ENCODE measurements at places on chromosomes 2 and 18.
A peak's percentile ranks its signal among the peaks of the same experiment; 100 is the strongest.

DNA sequence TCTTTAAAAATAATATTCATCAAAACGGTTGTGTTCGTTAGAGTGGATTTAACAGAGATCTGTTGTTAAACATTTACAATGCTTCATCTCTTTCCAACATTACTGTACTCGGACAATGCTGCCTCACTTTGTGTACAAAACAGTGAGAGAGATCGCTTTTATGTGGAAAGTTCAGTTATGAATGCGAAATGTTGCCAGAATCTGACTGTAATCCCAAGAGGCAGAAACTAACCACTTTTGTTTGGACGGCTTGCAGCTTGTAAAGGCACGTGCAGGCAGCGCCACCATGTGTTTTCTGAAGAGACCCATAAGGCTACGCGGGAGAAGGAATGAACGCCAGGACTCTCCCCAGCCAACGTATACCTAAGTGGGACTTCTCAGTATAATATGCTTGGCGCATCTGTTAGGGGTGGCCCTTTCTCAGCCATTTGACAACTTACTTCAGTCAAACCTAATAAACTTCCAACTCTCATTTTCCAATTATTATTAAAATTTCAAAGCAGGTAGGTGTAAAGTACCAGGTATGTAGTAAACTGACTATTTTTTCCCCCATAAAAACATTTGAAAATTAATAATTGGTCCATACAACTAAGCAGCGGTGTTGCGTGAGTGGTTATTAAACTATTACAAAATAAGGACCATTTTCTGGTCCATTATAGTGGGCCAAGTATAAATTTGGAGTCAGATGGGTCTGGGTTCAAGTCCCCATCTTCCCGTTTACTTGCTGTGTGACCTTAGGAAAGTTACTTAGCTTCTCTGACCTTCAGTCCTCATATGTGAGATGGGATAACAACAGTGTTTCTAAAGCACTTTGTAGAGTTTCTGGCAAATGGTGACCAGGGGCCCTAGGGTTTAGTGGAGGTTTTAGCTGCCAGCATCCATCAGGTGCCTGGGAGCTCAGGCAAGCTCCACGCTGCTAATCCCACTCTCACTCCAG is 5.6 kb upstream of the NAPG start:
- DNase-seq, result peak; percentile 46

DNA sequence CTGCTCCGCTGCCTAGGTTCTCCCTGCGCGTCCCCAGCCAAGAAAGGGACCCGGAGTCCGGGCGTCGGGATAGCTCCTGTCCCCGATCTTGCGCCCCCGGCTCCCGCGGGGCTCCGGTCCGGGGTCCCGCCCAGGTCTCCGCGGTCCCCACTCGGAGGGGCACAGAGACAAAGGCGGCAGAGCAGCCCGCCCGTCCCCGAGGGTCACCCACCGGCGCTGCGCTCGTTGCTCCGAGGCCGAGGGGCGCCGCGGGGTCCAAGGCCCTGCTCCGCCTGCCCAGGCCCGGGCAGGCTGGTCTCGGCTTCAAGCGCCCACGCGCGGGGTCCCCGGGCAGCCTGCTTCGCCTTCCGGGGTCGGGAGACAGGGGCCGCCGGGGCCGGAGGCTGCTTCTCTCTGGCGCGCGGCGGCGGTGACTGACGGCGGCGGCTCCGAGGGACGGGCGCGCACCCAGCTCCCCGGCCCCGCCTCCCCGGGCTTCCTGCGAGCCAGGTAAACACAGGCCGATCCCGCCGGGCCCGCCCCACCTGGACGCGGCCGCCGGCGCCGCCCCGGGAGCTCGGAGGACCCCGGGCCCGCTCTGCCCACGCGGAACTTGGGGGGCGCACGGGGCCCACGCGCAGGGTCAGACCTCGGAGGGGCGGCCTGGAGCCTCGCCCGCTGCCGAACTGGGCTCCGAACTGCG is at the start of gene MBP:
Gene MBP, minus strand, starts transcription at position 415 of the 682 bp plus-strand sequence. CDS start 27,522 bp downstream, outside the sequence.
- peak; percentile 77 for DNase-seq

DNA sequence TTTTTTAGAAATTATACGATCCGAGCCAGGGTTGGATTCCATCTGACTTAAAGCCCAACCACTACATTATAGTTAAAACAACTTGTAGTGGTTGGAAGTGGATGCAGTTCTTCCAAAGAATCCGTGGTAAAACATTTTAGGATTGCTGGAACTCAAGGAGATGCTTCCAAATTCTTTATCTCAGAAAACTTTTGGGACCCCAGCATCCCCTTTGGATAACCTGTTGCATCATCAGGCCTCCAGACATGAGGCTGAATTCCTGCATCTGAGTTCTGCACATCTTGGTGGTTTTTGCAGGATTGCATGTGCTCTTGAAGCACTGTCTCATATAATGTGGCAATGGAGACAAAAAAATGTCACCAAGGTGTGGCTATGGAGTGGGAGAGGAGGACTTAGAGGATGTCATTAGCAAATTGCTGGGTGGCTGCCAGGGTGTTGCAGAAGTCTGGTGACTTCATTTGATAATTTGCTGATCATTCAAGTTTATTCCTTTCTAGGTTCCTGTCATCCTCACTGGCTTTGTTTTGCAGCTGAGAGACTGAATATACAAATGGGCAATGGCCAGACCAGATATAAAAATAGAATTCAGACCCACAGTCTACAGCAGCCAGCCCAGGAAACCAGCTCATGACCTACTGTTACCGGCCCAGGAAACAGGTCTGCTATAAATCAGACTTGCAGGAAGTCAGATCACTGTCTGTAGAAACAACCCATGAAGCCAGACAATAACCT is 207.7 kb downstream of the BCL2 start:
- DNase-seq, result no peak

GRCh38 chr2:106129592-106129991 is 64.5 kb downstream of the UXS1 start:
- DNase-seq, result no peak

- no peak for DNase-seq
Observed at GRCh38 chr2:88724643-88725332, 33.3 kb downstream of the RPIA start.

GRCh38 chr2:15701991-15702390 is 110.3 kb downstream of the DDX1 start:
- no peak for DNase-seq

- no peak for DNase-seq
Observed at GRCh38 chr2:229443546-229444268, 172.6 kb upstream of the PID1 start.

GRCh38 chr2:33381301-33381858 is 95.1 kb upstream of the RASGRP3 start:
- no peak for DNase-seq

- peak; percentile 87 for DNase-seq
Observed at GRCh38 chr2:238203094-238203972, at the start of gene ILKAP. ILKAP (minus strand) TSS chr2:238203695; CDS start chr2:238203553, 142 bp downstream.

GRCh38 chr2:88481691-88482336 is 29.3 kb upstream of the FOXI3 start:
- no peak for DNase-seq

DNA sequence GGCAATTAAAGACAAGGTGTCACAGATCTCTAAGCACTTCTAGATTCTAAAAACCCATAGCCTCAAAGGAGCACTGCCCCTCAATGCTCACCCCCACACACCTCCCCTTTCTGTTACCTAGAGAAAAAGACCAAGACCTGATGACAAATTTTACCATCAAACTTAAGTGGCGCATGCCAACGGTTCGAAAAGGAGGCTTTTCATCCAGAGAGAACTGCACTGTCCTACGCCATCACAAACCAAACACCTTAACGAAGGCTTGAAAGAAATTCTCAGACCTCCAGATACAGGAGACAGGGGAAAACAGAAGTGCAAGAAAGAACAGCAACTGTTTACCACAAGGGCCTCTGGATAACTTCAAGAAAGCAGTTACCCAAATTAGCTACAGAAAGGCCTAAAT is 2.0 kb upstream of the ZC3H6 start:
- no peak for DNase-seq

GRCh38 chr2:71528131-71528591 is 74.8 kb downstream of the DYSF start:
- no peak for DNase-seq

- no peak for DNase-seq
Observed at GRCh38 chr2:128867311-128867710, 548.6 kb upstream of the HS6ST1 start.

DNA sequence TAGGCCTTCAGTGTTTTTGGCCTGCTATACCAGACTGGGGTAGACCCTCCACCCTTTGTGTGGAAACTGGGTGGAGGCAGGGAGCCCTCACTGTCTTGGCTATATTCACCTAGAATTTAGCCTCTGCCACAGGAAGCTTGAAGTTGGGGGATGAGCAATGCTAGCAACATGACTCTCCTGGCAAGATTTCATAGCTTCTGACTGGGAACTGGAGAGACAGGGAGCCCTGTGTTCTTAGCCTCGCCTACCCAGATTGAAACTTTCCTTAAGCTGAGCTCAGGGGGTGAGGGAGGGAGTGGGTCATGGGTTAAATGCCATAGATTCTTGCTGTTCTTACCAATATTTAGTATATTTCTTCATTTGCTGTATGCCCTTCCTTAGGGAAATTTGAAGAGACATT is 46.8 kb upstream of the FAM98A start:
- DNase-seq, result no peak

DNA sequence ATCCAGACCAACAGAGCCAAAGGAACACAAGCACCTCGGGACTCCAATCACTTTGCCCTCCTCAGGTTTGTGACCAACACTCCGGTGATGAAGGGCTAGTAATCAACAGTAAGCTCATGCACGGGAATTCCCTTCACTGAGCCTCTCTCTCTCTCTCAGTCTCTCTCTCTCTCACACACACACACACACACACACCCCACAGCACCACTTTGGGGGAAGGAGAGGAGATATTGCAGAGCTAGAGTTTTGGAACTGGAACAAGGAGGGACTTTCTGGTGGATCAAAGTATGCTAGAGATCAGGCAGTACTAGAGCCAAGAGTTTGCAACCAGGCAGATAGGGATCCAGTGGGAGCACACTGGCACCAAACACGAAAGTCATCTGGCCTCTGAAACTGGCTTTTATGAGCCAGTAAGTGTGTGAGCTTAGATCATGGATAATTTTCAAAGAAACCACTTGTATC is 98.7 kb downstream of the ANKRD44 start:
- peak; percentile 34 for DNase-seq

DNA sequence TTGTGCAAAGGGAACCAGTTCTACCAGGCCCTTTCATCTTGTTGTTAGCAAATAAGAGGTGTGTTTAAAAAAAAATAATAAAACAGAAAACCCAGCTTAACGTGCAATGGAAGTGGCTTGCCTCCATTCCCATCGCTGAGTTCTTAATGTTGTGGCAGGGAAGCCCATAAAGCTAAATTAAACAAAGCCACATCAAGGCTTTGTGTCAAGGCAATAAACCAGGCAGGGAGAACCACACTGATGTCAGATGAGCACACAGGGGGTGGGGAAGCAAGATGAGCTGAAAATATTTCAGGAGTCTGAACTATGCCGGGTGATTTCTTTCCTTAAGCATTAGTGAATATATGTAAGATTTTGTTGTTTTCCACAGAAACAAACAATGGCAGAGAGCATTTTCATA is 73.5 kb downstream of the PHLPP1 start:
- DNase-seq, result peak; percentile 27

- no peak for DNase-seq
Observed at GRCh38 chr18:35933982-35934381, 38.5 kb upstream of the RMP24 start.

DNA sequence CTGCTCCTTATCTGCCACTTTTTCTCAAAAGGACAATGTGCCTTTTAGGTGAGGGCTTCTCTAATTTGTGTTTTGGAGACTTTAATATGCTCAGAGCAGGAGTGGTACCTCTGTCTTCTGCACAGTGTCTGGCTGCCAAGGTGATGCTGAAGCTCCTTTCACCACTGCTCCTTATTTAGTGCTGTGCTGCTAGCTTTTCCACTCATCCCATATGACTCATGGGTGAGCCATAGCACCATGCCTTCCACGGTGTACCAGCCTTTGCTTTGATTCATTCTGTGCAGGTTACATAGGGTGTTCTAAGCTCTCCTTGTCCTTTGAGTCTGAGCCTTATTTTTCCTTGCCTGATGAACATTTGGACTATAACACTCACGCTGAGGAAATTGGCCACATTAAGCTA is 202.4 kb downstream of the ARL6IP6 start:
- no peak for DNase-seq

- DNase-seq, result no peak
Observed at GRCh38 chr2:25885933-25886332, 7.6 kb upstream of the ASXL2 start.

- DNase-seq, result no peak
Observed at GRCh38 chr2:222038067-222038802, 260.6 kb downstream of the PAX3 start.

- no peak for DNase-seq
Observed at GRCh38 chr2:143525402-143525860, 396.2 kb downstream of the ARHGAP15 start.

DNA sequence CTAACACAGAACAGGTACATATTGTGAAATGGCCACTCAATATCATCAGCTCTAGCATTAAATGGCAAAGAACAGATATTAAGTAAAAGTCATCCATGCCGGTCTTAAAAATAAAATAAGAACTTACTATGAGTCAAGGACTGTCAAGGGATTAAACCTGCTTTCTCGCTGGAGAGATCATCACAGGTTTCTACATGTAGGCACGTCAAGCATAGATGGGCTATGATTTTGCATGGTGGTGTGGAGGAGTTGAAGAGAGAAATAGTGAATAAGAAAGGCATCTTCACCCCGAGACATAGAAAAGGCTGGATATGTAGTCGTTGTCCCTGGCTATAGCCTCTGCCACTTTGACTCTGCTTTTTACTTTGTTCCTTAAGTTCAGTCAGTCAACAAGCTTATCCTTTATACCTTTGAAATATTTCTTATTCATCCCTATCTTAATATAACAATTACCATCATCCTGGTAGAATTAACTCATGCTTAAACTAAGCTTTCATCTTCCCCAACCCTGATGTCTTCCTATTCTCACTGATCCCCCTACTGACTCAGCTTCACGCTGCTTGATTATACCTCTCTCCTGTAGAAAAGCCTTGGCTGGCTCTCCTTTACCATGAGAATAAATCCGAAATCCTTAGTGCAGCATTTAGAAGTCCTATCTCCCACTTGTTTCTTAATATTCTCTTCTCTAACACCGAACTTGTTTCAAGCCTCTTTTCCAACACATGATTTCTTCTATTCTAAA is 42.5 kb downstream of the DSC3 start:
- no peak for DNase-seq

DNA sequence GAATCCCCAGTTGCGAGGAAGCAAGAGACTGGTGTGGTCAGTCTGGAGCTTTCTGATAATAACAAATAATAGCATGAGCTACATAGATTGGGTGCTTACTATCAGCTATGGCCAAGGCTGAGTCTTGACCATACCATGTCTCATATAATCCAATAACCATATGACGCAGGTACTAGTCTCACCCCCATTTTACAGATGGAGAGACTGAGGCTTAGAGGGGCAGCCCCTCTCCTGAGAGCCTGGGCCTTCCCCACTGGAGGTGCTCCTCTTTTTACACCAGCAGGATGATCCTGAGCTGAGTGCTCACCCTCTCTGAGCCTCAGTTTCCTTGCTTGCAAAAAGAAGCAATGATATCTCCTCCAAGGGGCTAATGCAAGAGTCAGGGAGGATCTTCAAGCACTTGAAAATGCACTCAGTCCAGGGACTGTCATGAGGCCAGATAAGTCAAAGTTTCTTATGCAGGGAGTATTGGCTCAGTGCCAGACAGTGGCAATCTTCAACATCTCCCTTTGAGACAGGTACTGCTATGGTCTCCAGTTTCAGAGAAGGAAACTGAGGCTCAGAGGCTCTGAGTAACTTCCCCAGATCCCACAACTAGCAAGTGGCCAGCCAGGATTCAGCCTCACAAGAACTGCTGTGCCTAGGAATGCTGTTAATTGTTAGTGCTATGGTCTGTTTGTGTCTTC is 149.7 kb downstream of the TFCP2L1 start:
- no peak for DNase-seq

Data from CD8-positive, alpha-beta memory T cell (primary cell).